Esophagus squamous epithelium (tissue), 5 donors: ENCODE measurements at places on chromosomes 2 and 18. TPM values are rescaled to one million over a fixed set of nuclear protein-coding genes. Genes with fewer than 3 reads are reported as not detected.

CDKL4 gene
- total RNA-seq, result 0.38 TPM

AQP4 gene
- total RNA-seq, result not detected

ALK gene
- not detected for total RNA-seq

SP100 gene
- 64.0 TPM for total RNA-seq

NGEF gene
- 7.2 TPM for total RNA-seq

- no peaks in the 10 kb centered on the region for H3K36me3 ChIP-seq
- H3K4me1 ChIP-seq, result peaks cover 95% of the 10 kb centered on the region
- H3K27ac ChIP-seq, result peak overlapping the region; percentile 95
- H3K4me3 ChIP-seq, result peak overlapping the region; percentile 2
Measured at GRCh38 chr2:20221555-20221973, 3.4 kb downstream of the SDC1 start.

GRCh38 chr2:43086451-43087221, 139.8 kb downstream of the ZFP36L2 start:
- no peaks in the 10 kb centered on the region for H3K27me3 ChIP-seq
- no peaks in the 10 kb centered on the region for H3K36me3 ChIP-seq
- no peak for DNase-seq
- H3K27ac ChIP-seq, result peak overlapping the region; percentile 85
- H3K4me1 ChIP-seq, result peaks cover 71% of the 10 kb centered on the region
- H3K4me3 ChIP-seq, result no peak overlapping the region

DNA sequence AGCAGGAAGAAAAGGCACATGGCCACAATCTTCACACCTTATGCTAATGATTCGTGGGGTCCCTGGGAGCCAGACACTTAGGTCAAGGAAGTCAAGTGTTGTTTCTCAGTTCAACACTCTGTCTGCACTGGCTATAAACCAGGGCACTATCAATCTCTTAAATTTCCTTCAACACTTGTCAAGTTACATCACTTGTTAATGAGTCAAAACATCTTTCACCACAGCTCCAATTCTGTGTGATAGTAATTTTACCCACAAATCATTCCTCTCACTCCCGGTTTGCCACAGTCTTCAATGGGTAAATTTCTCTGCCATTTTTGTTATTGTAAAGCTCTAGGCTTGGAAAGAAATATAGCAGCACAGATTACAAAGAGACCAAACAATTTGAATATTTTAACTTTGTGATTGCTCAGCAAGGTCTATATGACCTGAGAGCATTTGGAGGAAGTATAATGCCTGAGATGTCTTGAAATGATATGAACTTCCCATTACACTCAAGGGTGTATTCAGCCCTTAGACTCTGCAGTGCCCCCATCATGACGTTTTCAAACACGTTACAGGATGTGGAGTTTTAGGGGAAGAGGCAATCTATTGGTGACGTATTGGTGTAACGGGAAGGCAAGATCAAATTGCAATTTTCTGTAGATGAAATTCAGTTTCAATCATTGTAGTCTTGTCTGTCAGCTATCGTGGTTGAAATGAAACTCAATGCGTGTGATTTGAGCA, 78.7 kb downstream of the ICOS start:
- H3K27ac ChIP-seq, result no peak overlapping the region
- H3K27me3 ChIP-seq, result no peaks in the 10 kb centered on the region
- DNase-seq, result no peak
- H3K36me3 ChIP-seq, result no peaks in the 10 kb centered on the region

DNA sequence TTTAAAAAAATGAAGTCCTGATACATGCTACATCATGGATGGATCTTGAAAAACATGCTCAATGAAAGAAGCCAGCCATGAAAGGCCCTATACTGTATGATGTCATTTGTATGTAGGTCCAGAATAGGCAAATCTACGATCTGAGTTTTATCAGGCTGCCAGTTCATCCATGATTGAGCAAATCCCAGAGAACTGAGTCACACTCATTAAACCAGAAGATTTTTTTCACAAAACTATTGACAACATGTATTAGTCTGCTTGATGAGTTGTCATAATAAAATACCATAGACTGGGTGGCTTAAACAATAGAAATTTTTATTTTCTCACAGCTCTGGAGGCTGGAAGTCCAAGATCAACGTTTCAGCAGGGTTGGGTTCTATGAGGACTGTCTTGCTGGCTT, 130.7 kb downstream of the MREG start:
- no peak overlapping the region for H3K27ac ChIP-seq
- no peaks in the 10 kb centered on the region for H3K36me3 ChIP-seq
- DNase-seq, result no peak
- no peaks in the 10 kb centered on the region for H3K27me3 ChIP-seq

GRCh38 chr18:63061303-63061702, 258.3 kb downstream of the BCL2 start:
- H3K27me3 ChIP-seq, result no peaks in the 10 kb centered on the region
- no peak overlapping the region for H3K4me3 ChIP-seq
- H3K36me3 ChIP-seq, result no peaks in the 10 kb centered on the region
- H3K27ac ChIP-seq, result no peak overlapping the region
- no peak for DNase-seq

DNA sequence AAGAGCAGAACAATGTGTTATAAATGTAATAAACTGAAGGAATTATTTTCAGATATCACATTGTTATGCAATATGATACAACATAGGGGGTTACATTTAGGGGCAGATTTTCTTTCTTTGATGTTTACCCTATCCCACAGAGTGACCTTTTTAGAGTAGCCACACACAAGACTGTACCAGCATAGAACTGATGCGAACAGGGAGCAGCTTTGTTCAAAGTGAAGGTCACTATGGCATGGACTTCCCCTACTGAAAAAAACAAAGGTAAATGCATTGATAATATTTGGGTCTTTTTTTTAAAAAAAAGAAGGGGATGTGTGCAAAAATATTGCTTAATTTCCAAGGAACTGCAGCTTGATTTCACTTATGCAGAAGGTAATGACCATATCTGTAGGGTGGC, 1354.9 kb downstream of the SUCLG1 start:
- no peak overlapping the region for H3K27ac ChIP-seq
- DNase-seq, result no peak
- no peak overlapping the region for H3K4me3 ChIP-seq
- no peaks in the 10 kb centered on the region for H3K27me3 ChIP-seq

GRCh38 chr18:5155218-5155906, 41.7 kb downstream of the AKAIN1 start:
- no peaks in the 10 kb centered on the region for H3K27me3 ChIP-seq
- H3K4me3 ChIP-seq, result no peak overlapping the region
- no peaks in the 10 kb centered on the region for H3K4me1 ChIP-seq
- no peaks in the 10 kb centered on the region for H3K36me3 ChIP-seq
- H3K27ac ChIP-seq, result no peak overlapping the region

GRCh38 chr2:120910164-120910563, 174.5 kb downstream of the GLI2 start:
- H3K4me3 ChIP-seq, result no peak overlapping the region
- peaks cover 3% of the 10 kb centered on the region for H3K27me3 ChIP-seq
- no peak for DNase-seq
- no peak overlapping the region for H3K27ac ChIP-seq
- H3K4me1 ChIP-seq, result peaks cover 16% of the 10 kb centered on the region
- no peaks in the 10 kb centered on the region for H3K36me3 ChIP-seq

GRCh38 chr2:169504651-169505050, 4.9 kb upstream of the KLHL41 start:
- H3K36me3 ChIP-seq, result no peaks in the 10 kb centered on the region
- DNase-seq, result no peak
- no peaks in the 10 kb centered on the region for H3K27me3 ChIP-seq
- H3K27ac ChIP-seq, result no peak overlapping the region
- peaks cover 19% of the 10 kb centered on the region for H3K4me1 ChIP-seq

DNA sequence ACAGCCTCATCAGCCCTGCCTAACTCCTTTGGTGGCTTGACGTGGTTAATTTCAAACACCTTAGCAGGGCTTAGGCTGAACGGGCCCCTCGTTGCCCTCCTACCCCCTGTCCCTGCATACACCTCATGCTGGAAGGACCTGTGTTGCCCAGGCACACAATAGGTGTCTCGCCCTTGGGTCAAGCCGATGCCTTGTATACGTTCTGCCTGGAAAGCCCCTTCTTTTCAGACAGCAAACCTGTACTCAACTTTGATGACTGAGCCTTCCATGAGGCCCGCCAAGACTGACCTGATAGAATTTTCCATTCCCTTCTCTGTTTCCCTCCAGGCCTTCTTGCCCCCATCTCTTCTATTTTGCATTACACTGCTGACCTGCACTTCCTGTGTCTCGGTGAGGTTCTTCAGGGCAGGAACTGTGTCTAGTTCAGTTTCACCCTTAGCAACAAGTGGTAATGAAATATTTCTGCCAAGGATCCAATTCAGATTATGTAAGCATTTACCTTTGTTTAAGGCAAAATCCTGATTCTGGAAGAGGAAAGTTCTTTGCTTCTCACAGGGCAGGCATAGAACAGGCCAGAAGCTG, 7.9 kb downstream of the GREB1 start:
- no peaks in the 10 kb centered on the region for H3K4me1 ChIP-seq
- H3K27me3 ChIP-seq, result no peaks in the 10 kb centered on the region
- DNase-seq, result no peak
- no peak overlapping the region for H3K4me3 ChIP-seq
- no peaks in the 10 kb centered on the region for H3K36me3 ChIP-seq

DNA sequence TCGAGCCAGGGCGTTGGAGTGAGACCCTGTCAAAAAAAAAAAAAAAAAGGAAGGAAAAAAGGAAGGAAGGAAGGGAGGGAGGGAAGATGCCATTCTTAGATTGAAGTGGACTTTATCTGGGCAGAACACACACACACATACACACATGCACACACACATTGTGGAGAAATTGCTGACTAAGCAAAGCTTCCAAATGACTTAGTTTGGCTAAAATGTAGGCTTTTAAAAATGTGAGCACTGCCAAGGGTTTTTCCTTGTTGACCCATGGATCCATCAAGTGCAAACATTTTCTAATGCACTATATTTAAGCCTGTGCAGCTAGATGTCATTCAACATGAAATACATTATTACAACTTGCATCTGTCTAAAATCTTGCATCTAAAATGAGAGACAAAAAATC, 564 bp upstream of the TTR start:
- no peak for DNase-seq
- H3K27me3 ChIP-seq, result no peaks in the 10 kb centered on the region
- no peak overlapping the region for H3K27ac ChIP-seq
- no peak overlapping the region for H3K4me3 ChIP-seq
- no peaks in the 10 kb centered on the region for H3K36me3 ChIP-seq
- H3K4me1 ChIP-seq, result peaks cover 8% of the 10 kb centered on the region

GRCh38 chr2:23620841-23621341, 235.9 kb downstream of the KLHL29 start:
- H3K4me1 ChIP-seq, result peaks cover 50% of the 10 kb centered on the region
- no peak overlapping the region for H3K27ac ChIP-seq
- DNase-seq, result no peak
- H3K4me3 ChIP-seq, result no peak overlapping the region

DNA sequence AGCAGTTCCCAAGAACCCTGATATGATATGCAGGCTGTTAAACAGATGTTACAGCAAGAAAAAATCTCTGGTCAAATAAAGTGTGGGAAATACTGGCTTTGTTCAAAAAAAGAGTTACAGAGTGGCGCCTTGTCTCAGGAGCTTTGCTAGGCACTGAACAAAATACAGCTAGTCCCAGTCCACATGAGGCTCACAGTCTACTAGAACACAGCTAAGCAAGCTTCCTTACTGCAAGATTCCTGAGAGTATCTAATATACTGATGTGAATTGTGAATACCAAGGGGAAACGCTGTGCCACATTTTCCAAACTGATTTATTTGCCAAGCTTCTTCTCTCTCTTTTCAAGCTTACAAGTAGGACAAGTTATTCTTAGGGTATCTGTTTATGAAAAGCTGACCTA, 188.8 kb upstream of the NABP1 start:
- no peaks in the 10 kb centered on the region for H3K27me3 ChIP-seq
- H3K4me1 ChIP-seq, result no peaks in the 10 kb centered on the region
- no peak overlapping the region for H3K27ac ChIP-seq
- H3K36me3 ChIP-seq, result no peaks in the 10 kb centered on the region
- no peak for DNase-seq

GRCh38 chr2:233060980-233061590, 943 bp downstream of the INPP5D start:
- no peaks in the 10 kb centered on the region for H3K36me3 ChIP-seq
- H3K27me3 ChIP-seq, result no peaks in the 10 kb centered on the region
- H3K4me3 ChIP-seq, result peak overlapping the region; percentile 71
- peak overlapping the region; percentile 81 for H3K27ac ChIP-seq
- DNase-seq, result no peak
- peaks cover 56% of the 10 kb centered on the region for H3K4me1 ChIP-seq
